Activated T-helper 17 cell treated with anti-CD3 and anti-CD28 coated beads, Interleukin-2, amount 50 U/mL, for 72 hours (primary cell): ENCODE measurements at places on chromosomes 7 and 10. TPM values are rescaled to one million over a fixed set of nuclear protein-coding genes. Genes with fewer than 3 reads are reported as not detected.

Gene ASAH2B
- 2.0 TPM for total RNA-seq

Gene CLCN1
- not detected for total RNA-seq

Gene MALRD1
- total RNA-seq = not detected

Gene ZNF467
- not detected for total RNA-seq

Gene TET1
- 0.86 TPM for total RNA-seq

Gene RFC2
- 100 TPM for total RNA-seq

Gene ZNF398
- 11.3 TPM for total RNA-seq

Gene FAM131B
- total RNA-seq = 0.85 TPM

Gene NAT16
- total RNA-seq = not detected

Gene PTPRN2
- 0.48 TPM for total RNA-seq

Gene PNLIPRP1
- not detected for total RNA-seq

Gene HEPACAM2
- total RNA-seq = not detected

Gene CNPY1
- total RNA-seq = not detected

Gene HOXA2
- total RNA-seq = not detected

Gene DUSP5
- total RNA-seq = 43.2 TPM

Gene RNF133
- total RNA-seq = not detected

Gene PLCE1
- 0.08 TPM for total RNA-seq

Gene WDR91
- 7.8 TPM for total RNA-seq

Gene NPTX2
- not detected for total RNA-seq

Gene CXCL12
- 0.35 TPM for total RNA-seq

Gene FOXI2
- total RNA-seq = not detected

Gene DOCK4
- total RNA-seq = 1.5 TPM

Gene PRTFDC1
- total RNA-seq = 0.77 TPM

Gene ADIRF
- not detected for total RNA-seq

Gene ICA1
- 1.4 TPM for total RNA-seq

Gene SLC26A5
- not detected for total RNA-seq

Gene ITGB8
- 0.05 TPM for total RNA-seq
